Activated naive CD8-positive, alpha-beta T cell treated with anti-CD3 and anti-CD28 coated beads, Interleukin-2, amount 50 U/mL, for 24 hours (primary cell): ENCODE measurements at places on chromosomes 5 and 9.
A peak's percentile ranks its signal among the peaks of the same experiment; 100 is the strongest.

DNA sequence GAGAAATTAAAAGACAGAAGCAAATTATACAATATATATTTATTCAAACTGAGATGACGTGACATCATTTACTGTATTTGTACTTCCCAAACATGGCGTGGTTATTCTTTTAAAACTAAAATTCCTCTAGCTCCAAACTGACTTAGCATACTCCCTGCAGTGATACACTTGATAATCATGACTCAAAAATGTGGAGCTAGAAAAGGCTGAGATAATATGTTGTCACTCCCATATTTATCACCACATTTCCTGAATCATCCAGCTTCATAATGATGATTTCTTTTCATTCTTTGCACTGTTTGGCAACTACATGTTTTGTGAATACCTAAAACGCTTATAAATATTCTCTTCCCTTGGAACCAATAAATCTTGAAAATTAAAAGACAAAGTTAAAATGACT is 341.0 kb downstream of the EBF1 start:
- no peak for DNase-seq
- H3K27ac ChIP-seq = no peak overlapping the region
- no peaks in the 10 kb centered on the region for H3K36me3 ChIP-seq
- H3K27me3 ChIP-seq = no peaks in the 10 kb centered on the region

GRCh38 chr5:140043508-140043872 is 391 bp upstream of the NRG2 start:
- H3K27ac ChIP-seq = no peak overlapping the region
- peaks cover 2% of the 10 kb centered on the region for H3K36me3 ChIP-seq
- H3K27me3 ChIP-seq = peaks cover 65% of the 10 kb centered on the region
- H3K4me1 ChIP-seq = peaks cover 17% of the 10 kb centered on the region
- peak; percentile 13 for DNase-seq

GRCh38 chr5:97151370-97151769 is 9.0 kb upstream of the LIX1 start:
- peaks cover 1% of the 10 kb centered on the region for H3K4me1 ChIP-seq
- no peak overlapping the region for H3K27ac ChIP-seq
- no peak for DNase-seq
- H3K36me3 ChIP-seq = no peaks in the 10 kb centered on the region

DNA sequence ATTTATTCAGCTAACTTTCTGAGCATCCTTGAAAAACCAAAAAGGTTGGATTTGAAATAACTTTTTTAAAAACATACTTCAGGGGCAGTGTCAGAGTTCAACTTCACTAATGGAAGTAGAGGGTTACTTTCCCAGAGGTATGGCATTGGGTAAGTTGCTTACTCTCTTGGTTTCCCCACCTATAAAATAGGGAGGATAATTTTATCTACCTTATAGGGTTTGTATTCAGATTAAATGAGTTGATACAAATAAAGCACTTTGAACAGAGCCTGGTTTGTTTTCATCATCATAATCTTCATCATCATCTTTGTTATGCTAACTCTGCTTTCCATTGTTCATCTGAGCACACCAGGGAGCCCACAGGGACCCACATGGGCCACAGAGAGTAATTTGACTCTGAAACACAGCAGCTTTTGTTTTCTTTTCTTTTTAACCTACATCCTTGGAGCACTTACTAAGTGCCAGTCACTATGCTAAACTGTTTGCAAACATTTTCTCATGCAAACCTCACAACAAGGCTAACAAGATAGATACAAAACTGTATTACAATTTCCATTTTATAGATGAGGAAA is 179.1 kb upstream of the SLC24A2 start:
- no peak for DNase-seq
- peaks cover 4% of the 10 kb centered on the region for H3K27me3 ChIP-seq
- H3K4me1 ChIP-seq = peaks cover 4% of the 10 kb centered on the region
- no peaks in the 10 kb centered on the region for H3K36me3 ChIP-seq

- H3K27ac ChIP-seq = no peak overlapping the region
- peaks cover 64% of the 10 kb centered on the region for H3K4me1 ChIP-seq
- no peak for DNase-seq
- H3K36me3 ChIP-seq = peaks cover 5% of the 10 kb centered on the region
These were observed 52.2 kb downstream of the MLLT3 start for GRCh38 chr9:20570087-20570486.

DNA sequence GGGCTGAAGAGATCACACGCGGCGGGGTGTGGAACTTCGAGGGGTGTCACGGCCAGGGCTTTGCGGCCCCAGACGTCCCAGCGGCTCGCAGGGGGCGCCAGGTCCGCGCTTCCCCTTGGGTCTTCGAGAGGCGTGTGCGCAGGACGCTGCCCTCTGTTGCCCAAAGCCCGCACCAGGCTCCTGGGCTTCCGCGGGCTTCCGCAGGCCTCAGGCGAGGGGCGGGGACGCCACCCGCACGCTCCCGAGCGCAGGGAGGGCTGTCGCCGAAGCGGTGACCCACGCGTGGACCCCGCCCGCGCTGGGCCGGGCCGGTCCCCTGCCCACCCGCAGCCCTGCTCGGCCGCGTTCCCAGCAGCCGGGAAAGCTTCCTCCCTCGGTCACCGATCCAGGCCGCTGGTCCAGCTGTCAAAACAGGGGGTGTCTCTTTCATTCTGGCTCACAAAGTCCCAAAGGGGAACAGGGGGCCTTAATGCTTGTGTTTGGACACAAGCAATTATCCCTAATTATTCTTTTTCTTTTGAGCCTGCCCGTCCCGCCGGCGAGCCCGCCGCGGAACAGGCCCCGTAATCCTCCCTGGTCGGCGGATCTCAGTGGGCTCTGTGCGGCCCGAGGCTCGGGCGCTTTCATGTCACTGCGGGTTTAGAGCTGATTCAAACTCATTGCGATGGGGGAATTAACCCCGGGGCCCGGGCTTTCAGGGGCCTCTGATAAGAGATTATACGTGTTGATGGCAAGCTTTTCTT is 60.6 kb downstream of the TMEM174 start:
- peak overlapping the region; percentile 59 for H3K4me3 ChIP-seq
- H3K27ac ChIP-seq = no peak overlapping the region
- H3K27me3 ChIP-seq = peaks cover 74% of the 10 kb centered on the region

GRCh38 chr9:125961072-125961471 is 213.9 kb downstream of the PBX3 start:
- no peaks in the 10 kb centered on the region for H3K27me3 ChIP-seq
- no peak overlapping the region for H3K27ac ChIP-seq
- peaks cover 2% of the 10 kb centered on the region for H3K36me3 ChIP-seq
- H3K4me3 ChIP-seq = no peak overlapping the region

- H3K36me3 ChIP-seq = no peaks in the 10 kb centered on the region
- DNase-seq = no peak
- peaks cover 2% of the 10 kb centered on the region for H3K27me3 ChIP-seq
- H3K4me1 ChIP-seq = peaks cover 24% of the 10 kb centered on the region
- peak overlapping the region; percentile 12 for H3K4me3 ChIP-seq
These were observed 7.2 kb downstream of the INSL6 start for GRCh38 chr9:5178126-5178805.
